ENCODE measurements at places on chromosomes 2 and 18. TPM values are rescaled to one million over a fixed set of nuclear protein-coding genes. Genes with fewer than 3 reads are reported as not detected.

DNA sequence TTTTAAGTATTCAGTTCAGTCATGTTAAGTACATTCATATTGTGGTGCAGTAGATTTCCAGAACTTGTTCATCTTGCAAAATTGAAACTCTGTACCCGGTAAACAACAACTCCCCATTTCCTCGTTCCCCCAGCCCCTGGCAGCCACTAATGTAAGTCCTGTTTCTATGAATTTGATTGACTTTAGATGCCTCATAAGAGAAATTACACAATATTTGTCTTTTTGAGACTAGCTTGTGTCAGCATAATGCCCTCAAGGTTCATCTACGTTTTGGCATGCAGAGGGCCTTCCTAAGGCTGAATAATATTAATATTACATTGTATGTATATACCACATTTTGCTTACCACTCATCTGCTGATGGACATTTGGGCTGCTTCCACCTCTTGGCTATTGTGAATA lies 30.9 kb downstream of the METTL21A start:
- no peaks in the 10 kb centered on the region for H3K27me3 ChIP-seq
- no peak overlapping the region for H3K27ac ChIP-seq
- H3K36me3 ChIP-seq: peaks cover 5% of the 10 kb centered on the region

- no peaks in the 10 kb centered on the region for H3K27me3 ChIP-seq
- H3K36me3 ChIP-seq: no peaks in the 10 kb centered on the region
- no peak overlapping the region for H3K4me3 ChIP-seq
- no peak for DNase-seq
Observed at GRCh38 chr2:96684883-96685576, 42.5 kb downstream of the FER1L5 start.

GRCh38 chr2:69119104-69119894 lies 106.3 kb downstream of the ANTXR1 start:
- no peak overlapping the region for H3K27ac ChIP-seq
- no peaks in the 10 kb centered on the region for H3K36me3 ChIP-seq
- H3K4me1 ChIP-seq: no peaks in the 10 kb centered on the region
- DNase-seq: no peak
- no peak overlapping the region for H3K4me3 ChIP-seq
- no peaks in the 10 kb centered on the region for H3K27me3 ChIP-seq

GRCh38 chr2:190767821-190768220 lies 112.8 kb upstream of the GLS start:
- no peaks in the 10 kb centered on the region for H3K36me3 ChIP-seq
- H3K27ac ChIP-seq: no peak overlapping the region
- DNase-seq: no peak
- no peaks in the 10 kb centered on the region for H3K4me1 ChIP-seq

GAD1 gene
- 5.0 TPM for total RNA-seq

FAM210A gene
- 8.3 TPM for total RNA-seq

SCN7A gene
- total RNA-seq: not detected

All from naive thymus-derived CD4-positive, alpha-beta T cell (primary cell).